ENCODE measurements at places on chromosomes 5 and 9. TPM values are rescaled to one million over a fixed set of nuclear protein-coding genes. Genes with fewer than 3 reads are reported as not detected.

- no peak for DNase-seq
These were observed 419.3 kb upstream of the ADAMTS16 start for GRCh38 chr5:4720831-4721230.

- no peak for DNase-seq
These were observed 118.0 kb downstream of the PRKACG start for GRCh38 chr9:68895741-68896478.

The SLC46A2 gene
- total RNA-seq: not detected

The PCDHGC5 gene
- 3.3 TPM for total RNA-seq

The SPACA9 gene
- 0.26 TPM for total RNA-seq
